Epithelial cell of esophagus (primary cell): ENCODE measurements at places on chromosomes 5 and 9.
A peak's percentile ranks its signal among the peaks of the same experiment; 100 is the strongest.

- peak; percentile 80 for DNase-seq
These were observed 25.6 kb upstream of the TUSC1 start for GRCh38 chr9:25703701-25704357.

- peak; percentile 83 for DNase-seq
These were observed 26.3 kb downstream of the OR2V2 start for GRCh38 chr5:181173420-181174342.

DNA sequence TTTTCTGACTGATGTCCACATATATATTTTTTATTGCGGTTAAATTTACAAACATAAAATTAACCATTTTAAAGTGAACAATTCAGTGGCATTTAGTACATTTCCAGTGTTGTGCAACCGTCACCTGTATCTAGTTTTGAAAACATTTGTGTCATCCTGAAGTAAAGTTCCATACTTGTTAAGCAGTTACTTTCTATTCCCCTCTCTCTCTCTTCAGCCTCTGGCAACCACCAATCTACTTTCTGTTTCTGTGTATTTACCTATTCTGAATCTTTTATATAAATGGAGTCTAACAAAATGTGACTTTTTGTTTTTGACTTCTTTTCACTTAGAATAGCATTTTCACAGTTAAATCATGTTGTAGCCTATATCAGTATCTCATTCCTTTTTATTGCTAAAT is 480.1 kb upstream of the SMARCA2 start:
- no peak for DNase-seq

- no peak for DNase-seq
These were observed 99.9 kb downstream of the ENC1 start for GRCh38 chr5:74540622-74541021.

- no peak for DNase-seq
These were observed 216.2 kb upstream of the IER5L start for GRCh38 chr9:129394061-129394885.

GRCh38 chr5:39412721-39413394 is 11.9 kb downstream of the DAB2 start:
- DNase-seq, result peak; percentile 85

- DNase-seq, result no peak
These were observed 86.9 kb upstream of the TTC23L start for GRCh38 chr5:34751807-34752736.

DNA sequence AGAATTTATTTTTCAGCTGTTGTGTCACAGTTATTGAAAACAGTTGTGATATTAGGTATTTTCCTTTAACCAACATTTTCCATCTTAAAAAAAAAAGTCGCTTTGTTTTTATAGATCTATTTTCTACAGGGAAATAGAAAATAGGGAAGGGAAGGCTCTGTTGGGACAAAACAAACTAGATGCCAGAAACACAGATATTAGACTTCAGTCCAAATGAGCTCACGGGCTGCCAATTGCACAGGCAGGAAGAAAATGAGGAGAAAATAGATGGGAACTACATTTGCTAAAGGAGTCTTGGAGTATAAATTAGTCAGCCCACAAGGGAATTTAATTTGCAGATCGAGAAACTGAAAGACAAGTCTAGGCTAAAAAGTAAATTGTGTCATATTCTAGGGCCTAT is 21.4 kb upstream of the ISOC1 start:
- DNase-seq, result no peak

GRCh38 chr9:28832168-28832770 is 1259.0 kb upstream of the C9orf72 start:
- DNase-seq, result no peak

- no peak for DNase-seq
These were observed 2.1 kb downstream of the NR3C1 start for GRCh38 chr5:143401227-143402016.
